Activated CD8-positive, alpha-beta T cell treated with anti-CD3 and anti-CD28 coated beads for 36 hours (primary cell): ENCODE measurements at places on chromosomes 6 and 20. TPM values are rescaled to one million over a fixed set of nuclear protein-coding genes. Genes with fewer than 3 reads are reported as not detected.

DNA sequence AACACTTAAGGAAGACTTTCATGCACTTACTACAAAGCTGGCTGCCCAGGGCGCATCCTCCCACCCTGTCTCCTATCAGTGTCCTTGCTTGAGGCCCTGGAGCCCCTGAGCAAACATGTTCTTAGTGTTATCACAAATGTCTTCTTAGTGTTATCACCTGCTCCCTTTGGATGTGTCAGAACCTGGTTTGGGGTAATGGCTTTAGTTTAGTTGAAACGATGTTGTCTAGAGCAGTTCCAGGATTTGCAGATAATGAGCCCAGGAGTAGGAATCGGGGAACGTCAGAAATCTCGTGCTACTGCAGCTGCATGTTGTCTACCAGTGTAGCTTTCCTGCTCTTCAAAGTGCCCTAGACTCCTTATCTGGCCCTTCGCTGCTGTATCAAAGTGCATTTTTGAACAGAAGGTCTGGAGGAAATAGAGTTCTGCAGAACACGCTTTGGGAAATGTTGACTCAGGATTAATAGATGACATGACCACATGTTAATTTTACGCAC lies 69.6 kb downstream of the PHACTR2 start:
- H3K4me3 ChIP-seq: no peak overlapping the region
- H3K27me3 ChIP-seq: no peaks in the 10 kb centered on the region
- H3K27ac ChIP-seq: no peak overlapping the region
- no peak for DNase-seq
- no peaks in the 10 kb centered on the region for H3K36me3 ChIP-seq

DNA sequence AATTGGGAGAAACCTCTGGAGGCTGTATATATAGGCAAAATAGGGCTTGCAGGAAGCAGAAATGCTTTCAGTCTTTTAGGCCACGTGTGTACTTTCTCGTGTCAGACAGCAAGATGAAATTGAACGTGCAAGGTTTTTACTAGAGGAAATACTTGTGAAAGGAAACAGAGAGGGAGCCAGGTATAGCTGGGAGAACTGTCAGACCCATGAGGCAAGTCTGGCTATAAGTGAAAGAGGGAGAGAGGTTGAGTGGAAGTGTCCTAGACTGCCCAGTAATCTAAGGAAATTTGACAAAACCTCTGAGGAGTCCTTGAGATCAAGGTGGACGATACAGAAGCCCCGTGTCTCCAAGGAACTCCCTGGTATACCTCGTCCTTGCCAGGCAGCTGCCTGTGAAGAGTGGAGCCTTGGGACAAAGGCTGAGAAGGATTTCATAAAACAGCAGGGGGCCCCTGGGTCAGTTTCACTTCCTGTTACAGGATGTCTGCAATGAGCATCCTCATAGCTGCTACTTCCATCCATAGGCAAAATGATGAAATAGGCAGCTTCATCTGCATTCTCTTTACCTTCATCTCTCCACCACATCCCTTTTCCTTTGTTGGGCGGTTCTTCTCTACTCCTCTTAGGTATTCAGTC lies 114.4 kb upstream of the MAP3K7 start:
- H3K4me1 ChIP-seq: peaks cover 9% of the 10 kb centered on the region
- H3K4me3 ChIP-seq: no peak overlapping the region

GRCh38 chr6:137893726-137894125 lies 26.7 kb downstream of the TNFAIP3 start:
- peaks cover 7% of the 10 kb centered on the region for H3K36me3 ChIP-seq
- no peak overlapping the region for H3K27ac ChIP-seq
- no peak overlapping the region for H3K4me3 ChIP-seq
- DNase-seq: no peak
- H3K4me1 ChIP-seq: peaks cover 25% of the 10 kb centered on the region

The BTN1A1 gene
- total RNA-seq: not detected

The C6orf132 gene
- 0.13 TPM for total RNA-seq

The PHIP gene
- total RNA-seq: 25.7 TPM
